ENCODE measurements at places on chromosomes 11 and 22.

DNA sequence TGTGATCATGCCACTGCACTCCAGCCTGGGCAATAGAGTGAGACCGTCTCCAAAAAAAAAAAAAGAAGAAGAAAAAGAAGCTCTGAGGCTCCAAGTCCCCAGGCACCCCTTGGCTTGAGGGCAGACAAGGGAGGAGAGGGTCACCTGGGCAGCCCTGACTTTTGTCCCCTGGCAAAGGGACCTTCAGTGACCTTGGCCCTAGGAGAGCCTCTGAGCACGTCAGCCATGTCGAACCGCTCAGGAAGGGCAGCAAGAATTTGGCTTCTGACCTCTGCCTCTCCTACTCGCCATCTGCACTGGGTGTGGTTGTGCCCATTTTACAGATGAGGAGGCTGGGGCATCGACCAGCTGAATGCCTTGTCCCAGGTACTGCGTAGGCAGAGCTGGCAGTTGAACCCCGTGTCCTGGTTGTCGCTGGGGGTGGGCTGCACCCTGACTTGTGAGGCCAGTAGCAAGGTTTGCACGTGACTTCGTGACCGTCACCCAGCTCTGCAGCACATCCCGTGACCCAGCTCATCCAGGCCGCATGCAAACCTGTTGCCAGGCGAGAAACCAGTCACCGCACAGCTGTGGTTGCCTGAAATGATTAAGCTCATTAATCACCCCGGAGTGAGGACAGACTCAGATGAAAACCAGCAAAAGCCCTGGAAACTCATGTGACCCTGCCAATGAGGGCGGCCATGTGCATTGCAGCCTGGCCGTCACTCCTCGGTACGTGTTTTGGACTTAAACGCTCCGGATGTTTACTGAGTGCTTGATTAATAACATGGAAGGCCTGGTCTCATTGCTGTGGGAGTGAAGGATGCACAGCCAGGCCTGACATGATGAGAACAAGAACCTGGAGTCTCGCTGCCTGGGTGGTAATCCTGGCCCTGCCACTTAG, 47.7 kb upstream of the PPP6R3 start:
- no peak for DNase-seq

GRCh38 chr11:46901156-46901555, 17.2 kb downstream of the LRP4 start:
- no peak for DNase-seq

DNA sequence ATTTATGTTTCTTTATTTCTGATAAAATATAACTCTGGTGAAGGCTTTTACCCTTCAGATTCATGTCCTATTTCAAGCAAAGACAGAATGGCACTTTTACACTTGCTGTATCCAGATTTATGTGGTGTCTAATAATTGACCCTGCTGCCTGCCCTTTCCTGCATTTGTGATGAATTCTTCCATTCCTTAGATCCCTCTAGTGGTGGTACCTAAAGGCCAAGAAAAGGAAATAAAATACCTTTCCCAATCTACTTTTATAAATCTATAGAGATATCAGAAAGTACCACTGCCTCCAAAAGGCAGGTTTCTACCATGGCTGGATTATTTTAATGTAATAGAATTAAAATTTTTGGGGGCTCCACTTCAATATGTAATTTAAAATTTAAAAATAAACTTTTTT, 34.2 kb downstream of the CCDC81 start:
- no peak for DNase-seq

DNA sequence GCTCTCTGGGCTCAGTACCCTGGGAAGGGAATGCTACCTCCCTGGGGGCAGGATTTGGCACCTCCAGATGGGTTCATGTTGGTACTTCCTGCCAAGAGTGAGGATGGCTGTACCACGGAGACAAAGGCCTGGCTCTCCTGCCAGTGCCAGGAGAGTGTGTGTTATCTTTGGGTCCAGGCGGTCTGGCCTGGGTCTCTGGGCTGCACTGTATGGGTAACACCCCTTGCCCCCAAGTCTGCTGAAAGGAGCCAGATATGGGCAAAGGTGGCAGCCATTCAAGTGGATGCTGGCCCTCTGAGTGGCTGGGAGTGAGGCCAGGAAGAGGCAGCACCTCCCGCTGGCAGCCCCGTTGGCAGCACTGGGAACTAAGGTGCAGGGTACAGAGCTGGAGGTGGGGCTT, 91.5 kb downstream of the NECTIN1 start:
- no peak for DNase-seq

GRCh38 chr11:17150521-17150920, 57.3 kb downstream of the PIK3C2A start:
- no peak for DNase-seq

DNA sequence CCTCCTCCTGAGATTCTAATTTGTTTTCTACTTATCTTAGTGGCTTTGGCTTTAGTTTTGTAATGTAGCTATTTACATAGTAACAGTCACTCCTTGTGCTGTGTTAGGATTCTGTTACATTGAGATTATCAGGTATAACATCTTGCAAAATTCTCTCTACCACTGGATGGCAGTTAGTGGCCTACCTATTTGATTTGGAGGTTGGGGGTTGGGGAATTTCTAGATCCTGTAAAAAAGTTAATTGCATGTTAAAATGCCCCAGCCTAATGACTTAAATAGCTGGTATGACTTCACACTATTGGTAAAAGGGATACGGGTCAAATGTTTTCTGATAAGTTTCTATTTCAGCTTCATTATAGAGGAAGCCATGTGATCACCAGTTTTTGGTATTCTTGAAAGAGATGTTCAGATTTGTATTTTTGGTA, 2.8 kb downstream of the GRK3 start:
- no peak for DNase-seq

GRCh38 chr11:93072229-93072914, 102.9 kb downstream of the MTNR1B start:
- no peak for DNase-seq

Measured in vagina (tissue), 2 donors.